Osteocyte (in vitro differentiated cells): ENCODE measurements at places on chromosomes 3 and 15. TPM values are rescaled to one million over a fixed set of nuclear protein-coding genes. Genes with fewer than 3 reads are reported as not detected.

Gene ANKRD63
- 0.30 and 0.42 TPM in 2 replicates for total RNA-seq

Gene RAD51
- total RNA-seq: 8.5 and 8.6 TPM in 2 replicates

Gene SCAANT1
- not detected in 2 replicates for total RNA-seq

DNA sequence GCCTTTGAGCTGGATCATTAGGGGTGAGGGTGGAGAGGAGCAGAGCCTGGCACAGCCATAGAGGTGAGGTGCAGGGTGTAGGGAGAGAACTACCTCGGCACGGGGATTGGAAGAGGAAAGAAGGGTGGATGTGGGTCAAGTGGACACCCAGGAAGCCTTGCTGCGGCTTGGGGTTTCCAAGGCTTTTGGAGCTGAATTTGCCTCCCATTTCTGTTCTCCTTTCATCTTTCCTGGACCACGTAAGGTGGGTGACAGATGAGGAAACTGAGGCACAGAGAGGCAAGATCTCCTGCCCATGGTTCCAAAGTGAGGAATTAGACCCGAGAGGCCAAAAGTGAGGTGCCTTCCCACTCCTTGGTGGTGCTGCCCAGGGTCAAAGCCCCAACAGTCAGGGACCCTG is 35.4 kb upstream of the SFMBT1 start:
- DNase-seq: no peak

- peak; percentile 96 for DNase-seq
Observed at GRCh38 chr3:172710664-172711453, at the start of gene NCEH1. Gene NCEH1 (minus strand): TSS chr3:172711067. CDS start chr3:172710984, 83 bp downstream.

- no peak for DNase-seq
Observed at GRCh38 chr3:60912876-60913275, 338.4 kb downstream of the FHIT start.

GRCh38 chr3:115800489-115801075 is 177.3 kb downstream of the GAP43 start:
- no peak for DNase-seq

DNA sequence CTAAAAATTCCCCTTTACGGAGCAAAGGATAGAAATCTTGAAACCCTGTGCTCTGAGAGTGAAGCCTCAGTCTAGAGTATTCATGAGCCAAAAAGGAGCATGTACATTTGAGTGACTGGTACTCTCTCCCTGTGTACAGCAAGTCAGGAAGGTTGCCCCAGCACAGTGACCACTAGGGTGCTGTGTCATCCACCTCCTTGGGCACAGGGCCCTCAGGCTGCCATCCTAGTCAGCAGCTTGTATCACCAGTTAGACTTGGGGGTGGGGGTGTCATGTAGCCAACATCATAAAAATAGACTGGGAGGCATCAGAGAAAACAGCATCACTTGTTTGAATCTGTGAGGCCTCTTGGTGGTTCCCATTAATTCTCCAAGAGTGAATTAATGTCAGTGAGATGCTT is 12.0 kb downstream of the NME9 start:
- DNase-seq: no peak

DNA sequence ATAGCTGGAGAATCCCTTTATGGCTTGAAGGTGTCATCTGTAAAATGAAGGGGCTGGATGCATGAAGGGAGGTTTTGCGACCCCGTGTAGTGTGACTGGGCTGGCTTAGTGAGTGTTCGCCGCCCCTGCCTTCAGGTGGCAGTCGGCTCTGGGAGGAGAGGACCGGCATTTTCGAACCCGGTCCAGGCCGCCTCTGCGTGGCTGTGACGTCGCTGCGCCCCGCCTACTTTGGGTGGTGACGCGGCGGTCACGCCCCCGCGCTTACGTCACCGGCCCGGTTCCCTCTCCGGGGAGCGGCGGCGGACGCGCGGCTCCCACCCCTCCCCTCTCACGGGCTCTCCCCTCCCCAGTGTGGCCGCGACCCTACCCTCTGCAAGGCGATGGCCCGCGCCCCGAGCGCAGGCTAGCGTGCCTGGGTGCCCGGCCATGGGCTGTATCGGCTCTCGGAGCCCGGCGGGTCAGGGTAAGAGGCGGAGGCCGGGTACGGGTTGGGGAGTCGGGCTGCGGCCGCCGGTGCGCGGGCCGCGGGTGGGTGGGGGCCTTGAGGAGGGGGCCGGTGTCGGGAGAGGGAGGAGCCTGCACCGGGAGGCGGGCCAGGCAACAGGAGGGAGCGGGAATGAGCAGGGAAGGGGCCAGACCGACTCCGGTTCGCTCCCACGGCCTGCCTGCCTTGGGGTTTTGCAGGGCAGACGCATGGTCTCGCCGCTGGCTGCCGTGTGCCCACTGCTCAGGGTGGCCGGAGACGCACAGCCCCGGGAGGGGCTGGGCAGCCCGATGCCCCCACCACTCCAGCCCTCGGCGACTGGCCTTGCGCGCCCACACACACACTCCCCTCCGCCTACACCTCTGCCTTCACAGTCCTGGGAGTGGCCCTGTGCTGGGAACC is 1.5 kb upstream of the FAM131A start:
- peak; percentile 92 for DNase-seq

- no peak for DNase-seq
Observed at GRCh38 chr3:143349455-143349854, 229.9 kb downstream of the CHST2 start.
